ENCODE measurements at places on chromosomes 5 and 9.

GRCh38 chr5:24535646-24536045 is 109.1 kb downstream of the CDH10 start:
- no peaks in the 10 kb centered on the region for H3K4me1 ChIP-seq
- H3K4me3 ChIP-seq = no peak overlapping the region
- no peak overlapping the region for H3K27ac ChIP-seq
- DNase-seq = no peak
- H3K27me3 ChIP-seq = no peaks in the 10 kb centered on the region

- H3K4me3 ChIP-seq = no peak overlapping the region
- no peak overlapping the region for H3K27ac ChIP-seq
Measured at GRCh38 chr5:140420665-140421361, 19.2 kb downstream of the ANKHD1 start.

DNA sequence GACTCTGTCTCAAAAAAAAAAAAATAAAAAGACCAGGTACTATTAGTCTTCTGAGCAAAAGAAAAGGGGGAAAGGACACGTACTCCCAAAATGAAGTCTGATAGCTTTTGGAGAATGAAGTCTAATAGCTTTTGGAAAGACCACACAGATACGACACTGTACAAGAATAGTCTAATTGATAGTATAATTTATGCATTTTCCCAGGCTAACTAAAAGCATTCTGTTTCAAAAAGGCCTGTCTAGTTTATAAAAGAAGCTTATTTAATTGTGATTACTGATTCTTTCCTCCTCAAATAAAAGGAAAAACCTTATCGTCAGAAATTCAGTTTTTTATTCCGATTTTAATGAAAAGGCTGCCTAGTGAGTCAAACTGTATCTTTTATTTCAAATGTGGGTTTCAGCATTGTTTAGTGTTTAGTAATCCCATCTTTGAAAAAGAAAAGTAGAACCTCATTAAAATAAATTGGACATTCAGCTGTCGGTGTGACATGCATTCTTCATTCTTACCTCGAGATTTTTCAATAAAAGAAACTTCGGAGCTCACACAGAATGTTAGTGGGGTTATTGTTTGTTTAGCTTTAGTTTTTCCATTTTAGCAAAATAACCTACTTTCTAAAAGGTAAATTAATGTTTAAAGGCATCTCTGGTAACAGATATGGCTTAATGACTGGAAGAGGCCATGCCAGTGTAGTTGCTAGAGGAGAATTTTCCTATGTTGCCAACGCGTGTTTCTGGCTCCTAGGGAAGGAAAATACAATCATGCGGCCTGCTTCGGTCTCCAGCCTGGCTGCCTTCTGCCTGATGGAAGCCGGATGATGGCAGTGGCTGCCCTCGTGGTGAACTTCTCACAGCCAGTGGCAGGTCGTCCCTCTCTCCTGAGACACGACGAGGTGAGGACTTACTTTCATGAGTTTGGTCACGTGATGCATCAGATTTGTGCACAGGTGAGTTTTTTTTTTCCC is 70.0 kb downstream of the NLN start:
- H3K36me3 ChIP-seq = peaks cover 37% of the 10 kb centered on the region
- H3K27ac ChIP-seq = no peak overlapping the region
- H3K27me3 ChIP-seq = no peaks in the 10 kb centered on the region
- peaks cover 15% of the 10 kb centered on the region for H3K4me1 ChIP-seq

DNA sequence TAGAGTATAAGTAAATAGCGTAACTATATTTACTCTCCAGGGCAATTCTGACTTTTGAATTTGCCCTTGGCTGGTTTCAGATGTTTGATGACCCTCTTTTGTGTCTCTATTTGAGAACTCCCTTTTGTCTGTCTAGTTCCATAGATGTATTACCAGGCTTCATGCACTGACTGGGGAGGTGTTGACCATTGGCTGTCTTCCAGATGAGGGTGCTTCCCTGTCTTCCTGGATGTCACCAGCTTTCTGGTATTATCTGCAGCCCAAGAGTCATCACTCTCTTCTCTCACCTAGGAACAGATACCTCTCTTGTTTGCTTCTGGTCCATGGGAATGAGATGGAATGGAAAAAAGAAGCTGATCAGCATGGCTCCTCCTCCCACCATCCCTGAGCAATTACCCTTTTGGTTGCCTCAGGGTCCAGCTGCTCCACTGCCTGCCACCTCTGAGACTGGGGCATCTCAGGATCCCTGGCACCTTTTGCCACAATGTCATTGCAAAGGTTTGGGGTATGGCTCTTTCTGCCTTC is 58.7 kb upstream of the TMED7 start:
- no peaks in the 10 kb centered on the region for H3K36me3 ChIP-seq
- peaks cover 25% of the 10 kb centered on the region for H3K27me3 ChIP-seq
- H3K4me3 ChIP-seq = no peak overlapping the region

GRCh38 chr5:31291323-31291854 is 97.9 kb downstream of the CDH6 start:
- no peak for DNase-seq
- no peaks in the 10 kb centered on the region for H3K27me3 ChIP-seq
- H3K4me1 ChIP-seq = no peaks in the 10 kb centered on the region
- H3K36me3 ChIP-seq = no peaks in the 10 kb centered on the region

GRCh38 chr9:109182940-109183798 is 16.1 kb upstream of the FRRS1L start:
- H3K27me3 ChIP-seq = peaks cover 17% of the 10 kb centered on the region
- H3K36me3 ChIP-seq = peaks cover 2% of the 10 kb centered on the region
- peak; percentile 33 for DNase-seq
- H3K4me1 ChIP-seq = peaks cover 30% of the 10 kb centered on the region

DNA sequence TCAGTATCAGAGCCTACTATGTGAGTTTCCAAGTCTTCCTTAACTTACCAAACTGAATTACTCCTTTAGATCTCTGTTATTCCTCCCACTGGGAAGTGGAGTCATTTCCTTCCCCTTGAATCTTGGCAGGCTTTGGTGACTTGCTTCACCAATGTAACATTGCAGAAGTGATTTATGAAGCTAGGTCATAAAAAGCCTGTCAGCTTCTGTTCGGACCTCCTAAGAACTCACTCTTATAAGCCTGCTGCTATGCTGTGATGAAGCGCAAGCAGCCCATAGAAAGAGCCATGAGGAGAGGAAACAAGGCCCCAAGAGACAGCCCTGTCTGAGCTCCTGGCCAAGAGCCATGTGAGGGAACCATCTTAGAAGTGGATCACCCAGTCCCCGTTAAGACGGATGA is 14.2 kb upstream of the FOXB2 start:
- H3K36me3 ChIP-seq = no peaks in the 10 kb centered on the region
- H3K27ac ChIP-seq = no peak overlapping the region
- H3K4me3 ChIP-seq = no peak overlapping the region
- DNase-seq = no peak

DNA sequence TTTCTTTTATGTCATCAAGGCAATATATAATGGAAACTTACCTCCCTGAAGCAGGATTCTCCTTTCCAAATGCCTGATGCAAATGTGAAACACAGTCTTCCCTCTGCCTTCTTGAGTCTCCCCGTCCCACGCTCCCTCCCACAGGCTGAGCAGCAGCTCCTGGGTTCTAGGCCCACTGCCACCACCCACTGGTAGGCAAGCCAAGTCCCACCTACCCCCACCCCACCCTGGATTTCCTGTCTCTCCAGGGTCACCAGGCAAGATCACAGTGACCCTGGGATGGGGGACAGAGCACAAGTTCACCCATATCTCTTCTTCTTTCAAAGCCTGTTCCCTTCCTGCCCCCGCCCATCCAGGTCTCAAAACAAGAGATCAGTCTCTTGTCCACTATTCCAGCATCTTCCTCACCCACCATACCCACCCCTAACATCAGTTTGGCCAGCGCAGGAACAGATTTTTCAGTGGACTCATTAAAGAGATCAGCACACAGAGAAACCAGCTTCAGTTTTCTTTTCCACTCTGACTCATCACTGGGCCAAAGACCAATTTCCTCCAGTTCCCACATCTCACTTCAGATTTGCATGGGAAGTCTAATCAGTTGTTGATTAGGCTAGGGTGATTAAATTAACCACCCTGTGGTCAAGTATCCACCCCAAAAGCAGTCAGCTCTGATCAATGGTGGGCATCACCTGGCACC is 151.5 kb downstream of the ACTL7B start:
- H3K27ac ChIP-seq = no peak overlapping the region
- H3K27me3 ChIP-seq = no peaks in the 10 kb centered on the region
- DNase-seq = no peak
- no peaks in the 10 kb centered on the region for H3K36me3 ChIP-seq
- no peaks in the 10 kb centered on the region for H3K4me1 ChIP-seq

DNA sequence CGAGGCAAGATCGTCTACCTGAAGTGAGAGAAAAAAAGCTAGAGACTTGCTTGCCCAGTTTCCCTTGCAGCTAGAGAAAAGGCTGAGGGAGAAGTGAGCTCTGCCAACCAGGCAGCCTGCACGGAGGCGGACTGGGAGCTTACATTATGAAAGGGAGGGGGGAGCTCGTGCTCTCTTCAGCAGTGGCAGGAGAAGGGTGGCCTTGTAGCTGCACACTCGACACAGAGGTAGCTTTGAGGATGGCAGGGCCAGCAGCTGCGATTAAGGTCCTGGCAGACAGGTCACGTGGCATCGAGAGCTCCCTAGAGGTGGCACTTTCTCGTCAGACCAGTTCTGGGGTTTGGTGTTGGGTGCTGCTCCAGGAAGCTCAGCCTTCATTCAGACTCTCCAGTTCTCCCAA is 26.7 kb downstream of the APBA1 start:
- no peaks in the 10 kb centered on the region for H3K4me1 ChIP-seq
- no peaks in the 10 kb centered on the region for H3K36me3 ChIP-seq
- no peak overlapping the region for H3K27ac ChIP-seq
- H3K4me3 ChIP-seq = no peak overlapping the region
- DNase-seq = no peak

DNA sequence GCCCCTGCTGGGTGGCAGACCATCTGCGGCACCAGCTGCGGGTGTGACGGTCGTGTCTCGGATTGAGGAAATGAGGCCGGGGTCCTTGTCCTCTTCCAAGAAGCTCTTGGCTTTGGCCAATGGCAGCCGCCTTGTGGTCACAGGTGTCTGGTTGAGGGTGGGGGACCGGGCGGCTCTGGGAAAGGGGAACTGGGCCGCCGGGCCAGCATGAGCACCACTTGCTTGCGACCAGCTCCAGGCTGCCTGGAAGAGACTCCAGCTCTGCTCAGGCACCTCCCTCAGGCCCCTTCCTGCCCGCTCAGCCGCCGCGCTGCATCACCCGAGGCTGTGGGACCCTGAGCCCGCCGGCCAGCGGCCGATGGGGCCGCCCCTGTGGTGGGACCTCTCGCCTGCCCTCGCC is 59.7 kb downstream of the RXRA start:
- no peak overlapping the region for H3K27ac ChIP-seq
- peaks cover 41% of the 10 kb centered on the region for H3K4me1 ChIP-seq
- H3K27me3 ChIP-seq = peaks cover 15% of the 10 kb centered on the region
- H3K36me3 ChIP-seq = no peaks in the 10 kb centered on the region
- no peak for DNase-seq
- H3K4me3 ChIP-seq = no peak overlapping the region

DNA sequence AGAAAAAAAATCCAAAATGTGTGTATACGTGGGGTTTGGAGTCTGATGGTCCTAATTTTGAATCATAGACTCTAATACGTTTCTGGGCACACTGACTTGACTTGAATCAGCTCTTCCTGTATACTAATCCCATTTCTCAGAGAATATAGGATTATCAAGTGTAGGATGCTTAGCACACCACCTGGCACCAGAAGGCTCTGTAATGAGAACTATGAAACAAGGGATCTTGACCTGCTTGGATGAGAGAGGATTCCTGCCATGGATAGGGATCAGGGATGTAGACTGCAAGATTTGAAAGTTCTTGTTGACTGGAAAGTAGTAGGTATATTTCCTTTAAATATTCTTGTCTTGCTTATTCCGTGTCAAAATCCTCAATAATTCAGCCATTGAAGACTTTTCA is 7.8 kb downstream of the HSPA4 start:
- H3K4me1 ChIP-seq = peaks cover 49% of the 10 kb centered on the region
- no peak overlapping the region for H3K4me3 ChIP-seq
- no peak for DNase-seq
- H3K27ac ChIP-seq = no peak overlapping the region
- peaks cover 8% of the 10 kb centered on the region for H3K36me3 ChIP-seq

DNA sequence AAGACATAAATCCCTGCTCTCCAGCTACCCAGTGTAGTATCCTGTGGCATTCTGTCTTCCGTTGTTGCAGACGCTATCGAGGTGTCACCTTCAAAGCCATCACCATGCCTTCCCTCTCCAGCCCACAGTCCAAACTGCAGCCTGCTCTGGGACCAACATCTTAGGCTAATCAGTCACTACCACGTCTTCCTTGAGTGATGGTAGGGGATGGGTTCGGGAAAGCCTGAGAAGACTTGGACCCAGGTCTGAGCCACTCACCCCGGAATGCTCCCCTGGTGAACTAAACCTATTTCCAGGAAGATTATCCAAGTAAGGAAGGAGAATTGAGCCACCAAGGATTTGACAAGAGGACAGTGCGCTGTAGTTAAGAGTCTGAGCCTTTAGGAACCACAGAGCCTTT is 52.9 kb upstream of the IRX1 start:
- DNase-seq = no peak
- H3K4me1 ChIP-seq = no peaks in the 10 kb centered on the region
- no peak overlapping the region for H3K27ac ChIP-seq
- H3K4me3 ChIP-seq = no peak overlapping the region
- H3K36me3 ChIP-seq = no peaks in the 10 kb centered on the region

DNA sequence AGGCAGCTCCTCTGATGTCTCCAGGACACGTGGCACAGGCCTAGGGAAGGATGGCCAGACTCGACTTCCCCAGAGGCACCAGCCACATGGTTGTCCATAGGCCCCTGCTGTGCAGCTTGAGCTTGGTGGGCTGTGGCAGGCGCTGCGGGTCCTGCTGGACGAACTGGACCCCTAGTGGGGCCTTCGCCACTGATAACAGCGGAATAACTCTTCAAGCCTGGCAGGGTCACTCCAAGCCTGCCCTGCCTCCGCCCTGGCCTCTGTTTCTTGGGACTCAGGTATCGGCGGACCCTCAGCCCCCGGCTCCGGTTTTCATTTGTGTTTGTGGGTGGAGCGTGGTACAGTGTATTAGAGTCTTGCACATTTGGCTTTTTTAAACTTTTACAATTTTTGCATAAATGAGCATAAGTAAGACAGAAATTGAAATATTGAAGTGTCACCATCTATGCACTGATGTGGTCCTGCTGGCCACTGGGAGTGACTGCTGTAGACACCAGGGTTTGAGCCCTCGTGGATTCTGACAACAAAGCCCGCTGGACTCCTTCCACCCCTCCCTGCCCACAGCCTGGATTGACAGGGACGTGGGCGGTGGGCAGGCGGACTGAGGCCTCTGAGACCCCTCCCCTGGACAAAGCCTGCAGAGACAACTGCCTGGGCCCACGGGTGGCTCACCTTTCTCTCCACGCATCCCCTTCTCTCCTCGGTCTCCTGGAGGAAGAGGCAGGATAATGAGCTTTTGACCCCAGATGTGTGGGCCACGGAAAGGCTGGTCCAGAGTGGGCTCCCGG is 3.8 kb downstream of the FCN1 start:
- no peak for DNase-seq
- H3K27ac ChIP-seq = no peak overlapping the region
- H3K36me3 ChIP-seq = no peaks in the 10 kb centered on the region
- no peaks in the 10 kb centered on the region for H3K4me1 ChIP-seq
- no peak overlapping the region for H3K4me3 ChIP-seq
- peaks cover 9% of the 10 kb centered on the region for H3K27me3 ChIP-seq

Measured in activated CD8-positive, alpha-beta T cell treated with anti-CD3 and anti-CD28 coated beads, Interleukin-2, amount 10 ng/mL, durations not matched to agents 7 days and 5 days (primary cell).